ENCODE measurements at places on chromosomes 2 and 18.

DNA sequence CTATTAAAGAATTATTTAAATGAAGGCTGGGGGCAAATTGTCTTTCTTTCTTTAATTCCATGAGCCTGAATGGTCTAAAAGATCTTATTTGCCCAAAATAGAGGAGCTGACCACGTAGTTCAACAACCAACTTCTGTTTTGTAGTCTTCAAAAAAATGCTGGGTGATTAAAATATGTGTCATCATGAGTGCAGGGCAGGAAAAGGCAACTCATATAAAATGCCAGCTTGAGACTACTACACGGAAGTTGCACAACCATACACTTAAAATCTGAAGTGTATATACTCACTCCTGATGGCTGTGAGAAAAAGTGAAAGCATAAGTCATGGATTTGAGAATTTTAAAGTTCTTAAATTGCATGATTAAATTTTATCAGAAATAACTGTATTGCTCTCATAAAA lies 210.9 kb downstream of the DYM start:
- no peak for DNase-seq

GRCh38 chr2:207265869-207266268 lies 100.1 kb upstream of the KLF7 start:
- DNase-seq = no peak

DNA sequence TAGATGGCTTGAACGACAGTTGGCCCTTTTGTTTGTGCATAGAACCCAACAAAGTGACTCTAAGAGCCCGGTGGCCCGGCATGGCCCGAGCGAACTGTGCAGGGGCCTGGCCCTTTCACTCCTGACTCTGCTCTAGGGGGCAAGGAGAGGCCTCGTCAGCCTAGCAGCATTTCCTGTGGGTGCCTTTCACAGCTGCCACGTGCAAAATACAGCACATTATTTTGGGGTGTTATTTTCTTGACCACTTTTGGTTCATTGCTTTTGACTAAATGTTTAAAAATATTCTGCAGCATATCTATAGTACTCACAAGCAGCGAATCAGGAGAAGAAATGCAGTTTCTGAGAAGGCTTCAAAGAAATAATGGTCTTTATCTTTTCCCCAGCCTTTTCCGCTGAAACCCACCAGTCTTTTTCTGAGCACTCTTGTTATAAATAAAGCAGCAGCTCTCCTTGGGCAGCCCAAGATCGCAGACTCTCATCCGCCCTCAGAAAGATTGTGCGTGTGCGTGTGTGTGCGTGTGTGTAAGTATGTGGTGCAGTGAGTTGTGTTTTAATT lies 31.3 kb downstream of the DGKD start:
- no peak for DNase-seq

GRCh38 chr18:49090901-49091300 lies 140.1 kb upstream of the SMAD7 start:
- DNase-seq = no peak

GRCh38 chr2:226137201-226137811 lies 662.3 kb downstream of the IRS1 start:
- DNase-seq = no peak

GRCh38 chr2:167103028-167103756 lies 214.9 kb downstream of the XIRP2 start:
- no peak for DNase-seq

- no peak for DNase-seq
Observed at GRCh38 chr2:238461491-238461890, 34.8 kb downstream of the ASB1 start.

- DNase-seq = no peak
Observed at GRCh38 chr2:212424082-212424481, 114.5 kb downstream of the ERBB4 start.

GRCh38 chr2:145800151-145801091 lies 1280.5 kb upstream of the ZEB2 start:
- peak; percentile 12 for DNase-seq

GRCh38 chr2:132646540-132647108 lies 23.4 kb downstream of the LYPD1 start:
- no peak for DNase-seq

DNA sequence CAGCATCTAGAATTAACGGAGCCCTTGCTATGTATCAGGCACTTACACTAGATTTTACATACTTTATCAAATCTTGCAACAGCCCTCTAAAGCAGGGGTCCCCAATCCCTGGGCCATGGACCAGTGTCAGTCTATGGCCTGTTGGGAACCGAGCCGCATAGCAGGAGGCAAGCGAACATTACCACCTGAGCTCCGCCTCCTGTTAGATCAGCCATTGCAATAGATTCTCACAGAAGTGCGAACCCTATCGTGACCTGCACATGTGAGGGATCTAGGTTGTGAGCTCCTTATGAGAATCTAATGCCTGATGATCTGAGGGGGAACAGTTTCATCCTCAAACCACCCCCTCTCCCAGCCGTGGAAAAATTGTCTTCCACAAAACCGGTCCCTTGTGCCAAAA lies 13.4 kb downstream of the DNAJB2 start:
- no peak for DNase-seq

DNA sequence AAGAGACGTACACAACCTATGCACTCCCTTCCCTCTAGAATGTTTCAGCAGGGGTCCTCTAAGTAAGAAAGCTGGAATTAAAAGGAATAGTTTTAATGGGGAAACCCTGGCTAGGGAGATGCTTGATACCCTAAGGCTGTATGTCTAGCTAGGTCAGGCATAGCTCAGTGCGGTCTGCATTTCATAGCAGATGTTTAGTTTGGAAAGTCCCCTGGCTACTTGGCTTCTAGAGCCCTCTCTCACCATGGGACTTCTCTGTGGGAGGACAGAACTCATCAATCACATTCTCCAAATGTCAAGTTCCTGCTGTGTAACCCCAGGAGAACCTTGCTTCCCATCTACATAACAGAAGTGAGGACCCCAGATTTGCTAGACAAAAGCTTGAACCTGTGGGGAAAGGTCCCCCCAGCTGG lies 24.1 kb upstream of the ANXA4 start:
- no peak for DNase-seq
